ENCODE measurements at places on chromosomes 7 and 10. TPM values are rescaled to one million over a fixed set of nuclear protein-coding genes. Genes with fewer than 3 reads are reported as not detected.
A peak's percentile ranks its signal among the peaks of the same experiment; 100 is the strongest.

CYP3A5 gene
- polyA plus RNA-seq, result 19.8 TPM

NODAL gene
- polyA plus RNA-seq, result 0.67 TPM

MYPN gene
- polyA plus RNA-seq, result 2.4 TPM

ZNF775 gene
- 12.4 TPM for polyA plus RNA-seq

DLD gene
- 75.9 TPM for polyA plus RNA-seq

WIPF3 gene
- 1.4 TPM for polyA plus RNA-seq

SLC39A12 gene
- 0.12 TPM for polyA plus RNA-seq

GPRIN2 gene
- polyA plus RNA-seq, result 5.8 TPM

PDK4 gene
- 14.6 TPM for polyA plus RNA-seq

TYW1B gene
- polyA plus RNA-seq, result 7.6 TPM

LIPM gene
- 0.12 TPM for polyA plus RNA-seq

TCAF2 gene
- 6.1 TPM for polyA plus RNA-seq

CLDN3 gene
- 19.9 TPM for polyA plus RNA-seq

TDRD1 gene
- polyA plus RNA-seq, result 0.18 TPM

PTTG1IP2 gene
- polyA plus RNA-seq, result not detected

CASP7 gene
- 41.8 TPM for polyA plus RNA-seq

SMO gene
- polyA plus RNA-seq, result 63.6 TPM

DNA sequence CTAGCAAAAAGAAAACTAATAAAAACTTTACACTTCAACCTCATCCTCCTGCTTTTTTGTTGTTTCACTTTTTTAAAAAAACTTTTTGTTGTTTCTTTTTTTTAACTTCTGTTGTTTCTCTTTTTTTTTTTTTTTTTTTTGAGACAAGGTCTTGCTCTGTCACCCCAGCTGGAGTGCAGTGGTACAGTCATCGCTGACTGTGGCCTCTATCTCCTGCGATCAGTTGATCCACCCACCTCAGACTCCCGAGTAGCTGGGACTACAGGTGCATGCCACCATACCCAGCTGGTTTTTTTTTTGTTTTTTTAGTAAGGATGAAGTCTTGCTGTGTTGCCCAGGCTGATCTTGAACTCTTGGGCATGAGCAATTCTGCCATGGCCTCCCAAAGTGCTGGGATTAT lies 58.0 kb upstream of the HELLS start:
- no peak for DNase-seq

DNA sequence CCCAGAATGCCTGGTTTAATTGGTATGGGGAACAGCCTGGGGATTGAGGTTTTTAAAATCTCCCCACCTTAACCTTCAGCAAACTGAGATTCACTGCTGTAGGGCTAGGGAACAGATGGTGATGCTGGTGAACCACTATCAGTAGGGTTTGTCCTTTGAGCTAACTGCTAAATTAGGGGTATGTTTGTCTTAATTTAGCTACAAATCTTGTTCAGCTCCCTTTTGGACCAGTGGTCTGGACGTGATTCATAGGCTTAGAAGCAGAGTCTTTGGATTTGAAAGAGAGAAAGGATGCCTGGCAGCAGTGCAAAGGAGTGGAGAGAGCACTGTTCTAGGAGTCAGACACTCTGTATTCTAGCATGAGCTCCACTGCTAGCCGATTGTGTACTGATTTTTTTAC lies 2.8 kb downstream of the HDAC9 start:
- DNase-seq, result no peak

- no peak for DNase-seq
Observed at GRCh38 chr10:97747573-97747972, 10.6 kb downstream of the ZFYVE27 start.

DNA sequence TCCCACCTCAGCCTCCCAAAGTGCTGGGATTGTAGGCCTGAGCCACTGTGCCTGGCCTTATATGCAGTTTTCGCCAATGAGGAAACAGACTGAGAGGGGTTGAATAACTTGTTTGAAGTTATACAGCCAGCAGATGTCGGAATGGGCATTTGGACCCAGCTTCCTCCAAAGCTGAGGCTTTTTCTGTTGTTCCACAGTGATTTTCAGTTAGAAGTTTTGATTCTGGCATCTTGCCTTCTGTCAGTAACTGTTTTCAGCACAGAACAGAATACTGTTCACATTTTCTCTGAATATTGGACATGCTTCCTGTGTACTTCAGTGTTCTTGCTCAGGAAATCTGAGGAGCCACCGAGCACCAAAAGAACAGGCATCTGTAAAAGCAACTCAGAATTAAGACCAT lies 287.2 kb downstream of the CAMK1D start:
- no peak for DNase-seq

GRCh38 chr7:41809116-41809515 lies 106.2 kb upstream of the INHBA start:
- DNase-seq, result no peak

- no peak for DNase-seq
Observed at GRCh38 chr7:24854866-24855265, 97.6 kb upstream of the GSDME start.

GRCh38 chr10:125593644-125594043 lies 89.3 kb downstream of the TEX36 start:
- no peak for DNase-seq

GRCh38 chr10:35493196-35494118 lies 111.7 kb upstream of the GJD4 start:
- DNase-seq, result no peak

GRCh38 chr10:13399752-13400151 lies 51.7 kb upstream of the SEPHS1 start:
- no peak for DNase-seq

DNA sequence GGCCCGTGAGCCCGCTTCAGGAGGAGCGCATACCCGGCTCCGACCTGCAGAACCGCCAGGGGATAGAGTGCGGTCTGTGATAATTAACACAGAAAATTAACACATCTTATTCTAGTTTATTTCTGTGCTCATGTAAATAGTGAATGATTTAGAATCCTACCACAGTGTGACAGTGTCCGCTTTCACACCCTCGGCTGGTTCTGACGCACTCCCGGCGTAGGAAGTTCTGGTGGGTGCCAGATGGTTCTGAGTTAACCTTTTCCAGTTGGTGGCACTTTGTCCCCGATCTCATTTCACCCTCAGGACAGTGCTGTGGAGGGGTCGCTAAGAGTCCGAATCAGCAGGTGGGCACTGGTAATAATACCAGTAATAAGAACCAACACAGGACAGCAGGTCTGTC lies 28.3 kb upstream of the FXYD4 start:
- no peak for DNase-seq

GRCh38 chr7:110868458-110868857 lies 222.5 kb upstream of the LRRN3 start:
- DNase-seq, result no peak

GRCh38 chr10:95502377-95502776 lies 58.8 kb downstream of the SORBS1 start:
- no peak for DNase-seq

- no peak for DNase-seq
Observed at GRCh38 chr7:139457153-139457946, 26.1 kb downstream of the KLRG2 start.

DNA sequence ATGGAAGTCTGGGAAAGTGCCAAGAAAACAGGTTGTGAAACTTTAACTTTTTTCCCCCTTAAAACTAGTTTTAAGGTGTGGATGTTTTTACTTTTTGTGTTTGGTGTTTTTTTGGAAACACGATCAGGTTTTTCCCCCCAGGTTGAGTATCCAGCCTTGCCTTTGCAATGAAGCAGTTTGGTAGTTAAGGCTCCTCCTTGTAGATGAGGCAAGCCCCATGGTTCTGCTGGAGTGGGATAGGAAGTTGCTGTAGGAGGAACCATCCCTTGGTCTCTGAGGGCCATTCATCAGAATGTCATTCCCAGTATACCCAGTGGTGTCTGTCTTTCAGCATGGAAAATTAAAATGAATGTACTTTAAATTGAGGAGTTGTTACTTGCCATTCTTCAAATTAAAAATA lies 2.7 kb downstream of the CUL1 start:
- no peak for DNase-seq

GRCh38 chr10:17109046-17109445 lies 20.6 kb downstream of the CUBN start:
- no peak for DNase-seq

- DNase-seq, result no peak
Observed at GRCh38 chr7:11208883-11209465, 235.3 kb downstream of the PHF14 start.

GRCh38 chr10:98141484-98142073 lies 7.1 kb downstream of the R3HCC1L start:
- DNase-seq, result no peak

- no peak for DNase-seq
Observed at GRCh38 chr10:129329385-129330055, 137.5 kb upstream of the MGMT start.

DNA sequence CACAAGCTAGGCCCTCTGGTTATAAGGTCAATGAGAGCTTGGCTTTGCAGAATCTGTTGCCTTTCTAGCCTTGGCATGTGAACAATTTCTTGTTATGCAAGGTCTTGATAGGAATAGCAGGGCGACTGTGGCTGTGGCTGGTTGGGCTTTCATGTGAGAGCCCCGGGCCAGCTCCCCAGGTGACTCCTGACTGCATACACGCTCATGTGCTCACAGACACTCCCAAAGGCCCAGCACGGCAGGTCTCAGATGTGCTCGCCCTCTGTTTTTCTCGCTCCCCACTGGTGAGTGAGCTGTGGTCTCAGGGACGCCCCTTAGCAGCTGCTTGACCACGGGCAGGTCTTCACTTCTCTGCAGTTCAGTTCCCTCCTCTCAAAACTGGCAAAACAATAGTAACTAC lies 37.1 kb upstream of the ZNF32 start:
- no peak for DNase-seq

DNA sequence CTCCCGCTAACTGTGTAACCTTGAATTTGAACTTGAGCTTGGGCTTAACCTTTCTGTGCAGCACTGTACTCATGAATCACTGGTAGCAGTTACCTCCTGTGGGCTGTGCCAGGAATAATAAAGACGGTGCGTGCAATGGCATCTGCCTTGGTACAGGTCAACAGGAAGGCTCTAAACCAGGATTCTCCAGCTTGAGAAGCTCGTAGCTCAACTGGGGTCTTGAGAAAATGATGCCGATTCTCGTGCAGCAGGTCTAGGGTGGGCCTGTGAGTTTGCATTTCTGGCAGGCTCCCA lies 112.5 kb upstream of the ANLN start:
- no peak for DNase-seq

DNA sequence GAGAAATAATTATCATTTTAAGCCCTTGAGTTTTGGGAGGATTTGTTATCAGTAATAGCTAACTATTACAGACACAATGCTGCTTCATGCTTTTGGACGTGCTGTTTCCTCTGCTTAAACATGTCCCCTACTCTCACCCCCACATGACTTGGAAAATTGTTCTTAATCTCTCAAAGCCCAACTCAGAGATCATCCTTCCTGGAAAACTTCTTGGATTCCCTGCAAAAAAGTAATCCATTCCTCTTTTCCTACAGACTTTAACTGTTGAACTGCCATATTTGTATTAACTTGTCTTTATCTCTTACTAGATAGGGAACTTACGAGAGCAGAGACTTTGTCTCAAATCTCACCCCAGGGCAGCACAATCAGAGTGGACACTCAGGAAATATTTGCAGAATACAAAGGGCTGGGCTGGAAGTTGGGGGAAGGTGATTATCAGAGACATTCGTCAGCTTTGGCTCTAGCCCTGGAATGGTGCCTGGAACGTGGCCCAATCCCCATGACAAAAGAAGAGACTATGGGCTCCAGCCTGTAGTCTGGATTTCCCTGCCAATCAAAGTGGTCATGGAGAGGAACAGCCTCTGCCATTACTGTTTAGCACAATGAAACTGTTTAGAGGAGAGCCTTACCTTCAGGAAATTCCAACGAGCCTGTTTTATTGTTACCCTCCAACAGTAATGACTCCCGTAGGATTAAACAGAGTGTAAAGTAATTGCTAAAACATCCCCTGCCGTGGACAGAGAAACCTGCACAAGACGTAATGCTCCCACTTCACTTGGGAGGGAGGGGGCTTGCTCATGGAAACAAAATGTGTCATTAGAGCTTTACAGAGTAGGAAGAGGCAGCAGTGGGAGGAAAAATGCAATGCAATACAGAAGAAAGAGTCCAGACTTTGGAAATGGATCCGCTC lies 140.4 kb upstream of the AUTS2 start:
- DNase-seq, result peak; percentile 33
